Stimulated activated CD4-positive, alpha-beta T cell treated with anti-CD3 and anti-CD28 coated beads, Interleukin-1b, Interleukin-23, amount 100 ng/mL, for 24 hours (primary cell): ENCODE measurements at places on chromosomes 5 and 9.

DNA sequence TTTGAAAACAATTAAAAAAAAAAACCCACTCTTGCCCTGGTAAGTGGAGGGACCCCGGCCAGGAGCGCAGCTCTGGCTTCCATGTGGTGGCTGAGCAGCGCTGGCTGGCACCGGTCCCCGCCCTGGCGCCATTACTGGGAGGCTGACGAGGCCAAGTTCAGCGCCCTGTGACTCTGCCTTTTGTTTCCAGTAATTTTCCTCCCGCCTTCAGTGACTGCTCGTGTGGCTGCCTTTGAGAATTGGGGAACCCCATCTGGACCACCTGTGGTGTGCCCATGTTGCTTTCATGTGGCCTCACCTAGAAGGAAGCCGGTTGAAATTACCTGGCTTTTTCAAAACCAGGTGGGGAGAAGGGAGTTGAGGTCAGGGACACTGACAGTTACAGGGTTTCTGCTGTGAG, 136.1 kb downstream of the GAPVD1 start:
- no peak for DNase-seq

GRCh38 chr5:169242175-169242848, 58.6 kb downstream of the SLIT3 start:
- no peak for DNase-seq

DNA sequence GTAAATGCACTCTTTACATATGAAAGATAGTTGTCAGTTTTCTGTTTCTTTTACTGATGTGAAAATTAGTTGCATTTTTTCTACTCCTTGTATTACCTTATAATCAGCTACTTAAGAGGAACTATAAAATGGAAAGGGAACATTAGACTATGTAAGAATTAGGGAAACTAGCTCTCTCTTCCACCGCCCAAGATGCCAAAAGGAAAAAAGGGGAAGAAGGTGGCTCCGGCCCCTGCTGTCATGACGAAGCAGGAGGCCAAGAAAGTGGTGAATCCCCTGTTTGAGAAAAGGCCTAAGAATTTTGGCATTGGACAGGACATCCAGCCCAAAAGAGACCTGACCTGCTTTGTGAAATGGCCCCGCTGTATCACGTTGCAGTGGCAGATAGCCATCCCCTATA, 15.2 kb upstream of the HOMER1 start:
- DNase-seq, result no peak

GRCh38 chr5:124605541-124605940, 140.9 kb downstream of the ZNF608 start:
- DNase-seq, result no peak

DNA sequence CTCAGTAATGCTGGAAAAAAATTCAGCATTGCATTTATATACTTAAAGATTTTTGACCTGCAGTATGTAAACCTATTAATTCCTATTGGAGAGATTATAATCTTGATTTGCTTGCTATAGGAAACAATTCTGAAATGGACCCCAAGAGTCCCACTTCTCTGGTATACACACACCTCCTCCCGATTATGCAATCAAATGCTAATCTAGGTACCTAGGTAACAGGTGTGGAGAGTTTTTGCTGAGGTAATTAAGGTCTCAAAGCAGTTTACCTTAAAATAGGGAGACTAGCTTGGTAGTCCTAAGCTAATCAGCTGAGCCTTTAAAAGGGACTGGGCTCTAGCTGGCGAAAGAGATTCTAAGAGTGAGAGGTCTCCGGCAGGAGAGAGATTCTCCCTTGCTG, 22.2 kb downstream of the ISOC1 start:
- no peak for DNase-seq

DNA sequence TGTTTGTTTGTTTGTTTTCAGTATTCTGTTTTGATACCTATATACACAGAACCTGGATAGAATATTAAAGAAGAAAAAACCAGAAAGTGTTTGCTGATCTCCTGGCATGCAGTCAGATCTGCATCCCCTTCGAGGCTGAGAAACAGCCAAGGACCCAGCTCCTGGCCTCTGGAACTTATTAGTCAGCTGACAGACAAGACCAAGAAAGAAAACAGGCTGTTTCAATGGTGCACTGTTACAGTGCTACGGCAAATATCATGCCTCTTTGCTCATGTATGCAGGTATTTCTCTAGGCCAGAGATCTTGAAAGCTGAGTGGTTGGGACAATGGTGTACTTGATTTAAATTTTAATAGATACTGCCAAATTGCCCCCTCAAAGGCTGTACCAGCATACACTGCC, 95.0 kb downstream of the C5orf15 start:
- DNase-seq, result no peak

- DNase-seq, result no peak
Measured at GRCh38 chr9:93094658-93095204, 1.3 kb upstream of the CARD19 start.

- no peak for DNase-seq
Measured at GRCh38 chr5:108081707-108082106, 300.2 kb downstream of the FBXL17 start.

- no peak for DNase-seq
Measured at GRCh38 chr9:124347206-124347967, 67.9 kb downstream of the PSMB7 start.

- peak; percentile 8 for DNase-seq
Measured at GRCh38 chr5:146965761-146966659, 87.5 kb upstream of the PPP2R2B start.

DNA sequence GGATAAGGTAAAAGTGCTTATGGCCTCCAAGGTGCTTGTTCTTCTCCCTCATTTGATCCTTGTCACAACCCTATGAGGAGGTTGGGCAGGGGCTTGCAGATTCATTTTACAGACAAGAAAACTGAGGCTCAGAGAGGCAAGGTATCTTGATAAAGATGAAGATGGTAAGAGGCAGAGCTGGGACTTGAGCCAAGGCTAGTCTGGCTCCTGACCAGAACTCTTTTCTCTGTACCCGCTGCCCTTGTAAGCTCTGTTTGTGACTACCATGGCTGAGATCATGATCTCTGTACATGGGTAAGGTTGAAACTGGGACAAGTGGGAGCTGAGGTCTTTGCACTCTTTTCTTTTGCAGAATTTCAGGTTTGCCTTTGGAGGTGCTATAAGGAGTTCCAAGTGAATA, 33.6 kb downstream of the SEC61B start:
- no peak for DNase-seq

DNA sequence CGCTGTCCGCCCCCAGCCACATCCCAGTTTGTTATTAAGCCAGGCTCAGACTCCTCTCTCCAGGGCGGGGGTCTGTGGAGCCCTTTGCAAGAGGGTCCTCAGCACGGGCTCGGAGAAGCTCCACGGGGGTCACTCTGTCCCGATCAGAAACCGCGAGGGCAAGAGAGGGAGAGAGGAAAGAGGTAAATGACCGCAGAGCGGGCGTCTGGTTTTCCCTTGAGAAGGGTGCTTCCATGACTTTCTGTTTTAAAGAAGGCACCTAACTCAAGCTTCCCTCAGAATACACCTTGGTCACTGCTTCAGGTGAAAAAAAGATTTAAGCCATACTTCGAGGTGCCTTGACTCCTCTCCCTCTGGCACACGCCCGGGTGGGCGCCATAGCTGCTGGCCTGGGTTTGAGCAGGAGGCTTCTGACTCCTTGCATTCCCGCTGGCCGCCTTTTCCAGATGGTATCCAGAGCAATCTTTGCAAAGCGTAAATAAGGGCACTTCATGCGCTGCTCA, 5.8 kb upstream of the TERT start:
- DNase-seq, result no peak

GRCh38 chr9:77588271-77588937, 59.7 kb downstream of the GNA14 start:
- DNase-seq, result no peak

DNA sequence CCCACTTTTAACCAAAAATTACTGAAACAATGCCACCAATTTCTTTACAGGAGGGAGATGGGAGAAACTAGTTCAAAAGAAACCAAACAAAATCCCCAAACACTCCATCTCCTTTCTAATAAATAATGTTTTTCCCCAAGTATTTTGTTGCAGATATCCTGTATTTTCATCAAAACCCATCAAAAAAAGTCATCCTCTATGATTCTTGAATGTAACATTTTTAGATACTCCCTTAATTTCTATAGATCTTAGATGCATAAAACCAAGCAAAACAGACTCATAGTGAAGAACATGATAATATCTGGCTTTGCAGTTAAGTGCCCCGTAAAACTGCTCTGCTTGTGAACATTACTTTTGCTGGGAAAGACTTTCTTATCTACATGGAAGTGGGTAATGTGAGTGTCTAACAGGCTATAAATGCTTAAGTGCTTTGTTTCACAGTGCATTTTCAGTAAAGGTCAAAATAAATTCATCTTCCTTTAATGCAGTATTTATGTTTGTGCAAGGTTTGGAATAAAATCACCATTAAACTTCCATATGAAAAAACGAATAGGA, 77.3 kb upstream of the TBCA start:
- DNase-seq, result no peak

DNA sequence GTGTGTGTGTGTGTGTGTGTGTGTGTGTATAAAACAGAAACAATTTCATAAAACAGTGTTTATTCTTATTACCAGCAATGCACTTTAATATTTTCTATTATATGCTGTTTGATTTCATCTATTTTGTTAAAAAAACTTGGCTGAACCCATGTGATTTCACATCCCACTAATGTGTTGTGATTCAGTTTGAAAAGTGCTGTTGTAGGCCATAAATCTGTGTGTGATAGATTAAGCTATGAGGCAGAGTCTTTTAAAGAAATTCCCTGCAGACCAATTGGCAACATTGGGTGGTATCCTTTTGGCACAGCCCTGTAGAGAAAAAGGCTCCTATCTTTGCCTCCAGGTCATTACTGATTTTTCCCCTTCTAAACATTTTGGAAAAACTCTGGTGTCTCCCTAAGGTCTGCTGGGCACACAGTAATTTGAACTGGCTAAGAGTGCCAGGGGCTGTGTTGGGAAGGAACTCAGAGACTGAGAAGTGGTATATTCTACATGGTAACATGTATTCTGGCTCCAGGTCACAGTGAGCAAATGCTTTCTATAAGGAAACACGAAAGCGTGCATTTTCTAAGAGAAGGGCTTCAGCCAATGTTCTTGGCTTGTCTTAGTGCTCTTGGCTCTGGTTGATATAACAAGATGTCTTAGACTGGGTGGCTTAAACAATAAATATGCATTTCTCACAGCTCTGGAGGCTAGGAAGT, 4.5 kb downstream of the CAMK4 start:
- no peak for DNase-seq

GRCh38 chr5:129031886-129032683, 62.5 kb upstream of the ISOC1 start:
- DNase-seq, result no peak

- no peak for DNase-seq
Measured at GRCh38 chr5:180070756-180071530, 616 bp downstream of the RNF130 start.

GRCh38 chr5:59021286-59021673, 438.4 kb downstream of the RAB3C start:
- no peak for DNase-seq

- no peak for DNase-seq
Measured at GRCh38 chr5:82165740-82166530, 112.2 kb downstream of the RPS23 start.

GRCh38 chr5:108735790-108736189, 11.9 kb upstream of the FER start:
- no peak for DNase-seq

GRCh38 chr9:91995000-91995655, 45.1 kb upstream of the ROR2 start:
- no peak for DNase-seq
